ENCODE measurements at places on chromosomes 13 and 19.

DNA sequence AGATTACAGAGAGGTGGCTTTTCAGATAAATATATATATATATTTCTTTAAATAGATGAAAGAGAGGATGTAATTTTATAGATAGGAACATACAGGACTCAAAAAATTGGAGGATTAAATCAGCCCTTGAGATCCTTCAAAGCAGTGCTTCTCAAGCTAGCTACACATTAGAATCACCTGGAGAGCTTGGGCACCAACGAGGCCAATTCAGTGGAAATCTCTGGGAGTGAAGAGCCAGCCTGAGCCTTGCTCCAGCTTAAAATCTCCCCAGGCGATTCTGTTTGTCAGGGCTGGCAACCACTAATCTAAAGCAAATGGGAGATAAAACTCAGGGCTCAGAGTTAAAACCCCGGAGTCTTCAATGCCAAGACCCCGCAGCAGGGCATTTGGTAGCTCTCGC lies 15.0 kb upstream of the CLN5 start:
- no peak for DNase-seq

DNA sequence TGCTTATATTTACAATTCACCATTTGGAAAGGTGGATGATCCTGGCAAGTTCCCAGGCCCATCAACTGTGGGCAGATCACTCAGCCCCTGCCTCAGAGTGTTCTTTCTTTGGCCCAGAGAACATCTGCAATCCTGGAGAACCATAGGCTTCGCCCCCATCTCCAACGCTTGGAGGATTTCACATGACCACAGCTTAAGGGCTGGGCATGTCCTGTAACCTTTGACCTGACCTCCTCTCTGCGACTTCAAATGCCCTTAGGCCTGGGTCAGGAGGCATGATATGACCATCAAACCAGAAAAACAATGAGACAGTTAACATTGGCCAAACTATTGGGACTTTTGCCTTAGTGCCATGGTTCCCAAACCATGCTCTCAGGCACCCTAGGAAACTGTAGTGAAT lies 7.2 kb upstream of the MBNL2 start:
- DNase-seq = no peak

DNA sequence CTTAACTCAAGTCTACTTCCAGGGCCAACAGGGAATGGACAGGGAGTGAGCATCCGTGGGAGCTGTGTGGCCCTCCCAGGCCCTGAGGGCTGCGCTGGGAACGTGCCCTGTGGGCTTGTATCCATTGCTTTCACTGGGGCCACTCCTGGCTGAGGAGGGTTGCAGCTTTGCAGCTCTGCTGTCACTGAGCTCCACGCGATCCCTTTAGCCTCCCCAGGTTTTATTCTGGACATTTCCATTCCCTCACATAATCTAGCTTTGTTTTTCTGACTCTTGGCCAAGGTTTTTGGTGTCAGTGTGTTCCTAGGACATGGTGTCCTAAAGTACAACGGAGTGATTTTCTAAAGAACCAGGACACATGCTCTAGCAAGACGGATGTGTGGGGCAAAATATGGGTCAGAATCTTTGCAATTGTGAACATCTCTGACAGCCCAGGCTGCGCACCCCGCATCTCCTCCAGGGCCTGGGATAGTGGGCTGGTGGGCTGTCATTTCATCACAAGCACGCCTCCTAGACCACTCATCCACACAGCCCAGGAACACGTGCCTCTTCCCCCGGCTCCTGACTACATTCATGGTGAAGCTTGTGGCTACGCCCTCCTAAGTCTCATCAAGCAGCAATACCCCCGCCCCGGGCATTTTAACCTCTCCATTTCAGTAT lies 28.0 kb downstream of the GGACT start:
- no peak for DNase-seq

GRCh38 chr19:15456871-15457700 lies 7.3 kb downstream of the RASAL3 start:
- DNase-seq = peak; percentile 74

GRCh38 chr13:50456111-50456510 lies 387.4 kb downstream of the DLEU7 start:
- DNase-seq = no peak

DNA sequence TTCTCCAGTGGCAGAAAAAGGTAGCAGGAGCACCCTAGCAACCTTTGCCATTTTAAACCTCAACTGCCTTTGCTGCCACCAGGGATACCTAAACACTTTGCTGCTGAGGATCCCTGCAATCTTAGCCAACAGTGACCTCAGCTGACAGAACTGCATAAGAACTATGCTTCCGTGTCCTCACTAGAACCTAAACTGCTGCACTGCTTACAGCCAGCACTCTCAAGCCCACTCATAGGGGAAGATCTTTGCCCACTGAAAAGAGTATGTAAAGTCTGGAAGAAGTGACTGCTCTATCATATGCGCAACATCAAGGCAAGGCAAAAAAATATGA lies 270.0 kb upstream of the PCDH20 start:
- DNase-seq = peak; percentile 68

GRCh38 chr13:45496942-45497341 lies 32.2 kb downstream of the COG3 start:
- no peak for DNase-seq

- no peak for DNase-seq
Measured at GRCh38 chr19:29031216-29031615, 181.7 kb downstream of the UQCRFS1 start.

Data from islet precursor cell (in vitro differentiated cells).